Activated T-cell treated with anti-CD3 and anti-CD28 coated beads for 1 hour (primary cell): ENCODE measurements at places on chromosomes 7 and 10.

DNA sequence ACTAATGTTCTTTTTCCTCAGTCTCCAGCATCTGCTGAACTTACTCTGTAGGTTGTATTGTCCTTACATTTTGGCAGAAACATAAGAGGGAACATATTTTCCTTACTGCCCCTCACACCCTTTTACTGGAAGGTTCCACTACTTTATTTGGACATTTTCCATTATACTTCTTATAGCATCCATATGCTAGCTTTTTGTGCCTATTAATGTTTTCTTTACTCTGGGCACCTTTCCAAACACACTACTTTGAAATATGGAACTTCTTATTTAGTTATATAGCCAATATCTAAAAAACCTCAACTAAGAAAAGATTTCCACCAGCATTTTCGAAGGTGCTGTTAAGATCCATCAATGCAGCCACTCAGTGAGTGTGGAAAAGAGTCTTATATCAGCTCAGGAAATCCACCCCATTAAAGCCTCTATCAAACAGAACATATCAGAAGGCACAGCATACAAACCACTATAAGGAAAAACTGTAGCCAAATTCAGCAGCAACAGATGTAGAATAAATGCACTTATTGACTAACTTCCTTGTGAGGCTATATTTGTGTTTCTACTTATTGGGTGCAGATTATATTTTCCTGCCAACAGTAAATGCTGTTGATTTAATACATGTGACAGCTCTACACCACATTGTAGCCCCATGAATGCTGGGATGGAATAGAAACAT, 272.5 kb upstream of the SEMA3E start:
- no peak for DNase-seq

DNA sequence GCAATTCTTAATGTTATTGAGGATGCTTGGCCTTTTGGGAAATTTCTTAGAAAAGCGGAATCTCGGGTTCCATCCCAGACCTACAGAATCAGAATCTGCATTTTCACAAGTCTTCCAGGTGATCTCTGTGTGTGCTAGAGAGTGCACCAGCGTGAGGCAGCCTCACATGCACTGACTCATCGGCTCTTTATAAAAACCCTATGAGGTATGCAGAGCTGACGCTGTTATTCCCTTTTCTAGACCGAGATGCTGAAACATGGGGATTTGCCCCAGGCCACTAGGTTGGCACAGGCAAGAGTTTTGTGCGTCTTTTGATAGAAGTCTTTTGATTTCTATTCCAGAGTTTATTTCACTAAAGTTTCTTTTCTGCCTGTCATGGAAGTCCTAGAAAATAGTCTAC, 61.2 kb downstream of the CDCA7L start:
- no peak for DNase-seq

DNA sequence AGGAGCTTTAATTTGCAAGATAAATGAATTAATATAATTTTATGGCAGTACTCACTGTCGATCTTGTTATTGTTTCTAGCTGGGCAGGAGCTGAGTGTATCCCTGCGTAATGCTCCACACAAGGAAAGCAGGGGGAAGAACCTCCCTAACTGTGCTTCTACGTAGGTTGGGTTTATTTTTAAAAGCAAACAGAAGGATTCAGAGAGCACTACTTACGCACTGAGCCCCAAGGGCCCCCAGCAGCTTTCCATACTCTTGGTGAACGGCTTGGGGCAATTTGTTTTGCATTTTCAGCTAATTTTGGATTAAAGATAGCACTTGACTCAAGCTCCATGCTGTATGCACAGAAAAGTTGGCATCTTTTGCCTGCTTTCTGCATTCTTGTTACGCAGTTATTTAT, 9.6 kb downstream of the DUSP5 start:
- DNase-seq: no peak

DNA sequence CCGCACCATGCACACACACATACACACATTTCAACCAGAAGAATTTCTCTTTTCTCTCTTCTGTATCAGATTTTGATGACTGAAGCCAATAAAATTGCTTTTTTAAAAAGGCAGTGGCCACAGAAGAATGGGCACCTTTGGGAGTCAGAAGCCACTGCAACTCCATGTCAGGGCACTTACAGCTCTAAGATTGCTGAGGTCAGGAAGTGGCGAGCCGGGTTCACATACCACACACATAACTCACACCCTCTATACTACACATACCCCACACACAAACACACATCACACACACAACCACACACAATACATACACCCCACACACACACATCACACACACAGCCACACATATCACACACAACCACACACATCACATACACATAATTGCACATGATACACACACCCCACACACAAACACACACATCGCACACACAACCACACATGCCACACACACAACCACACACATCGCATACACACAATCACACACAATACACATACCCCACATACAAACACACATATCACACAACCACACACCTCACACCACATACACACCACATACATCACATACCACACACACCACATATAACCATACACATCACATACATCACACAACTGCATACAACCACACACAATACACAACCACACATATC, 31.2 kb downstream of the GPRIN2 start:
- DNase-seq: no peak

DNA sequence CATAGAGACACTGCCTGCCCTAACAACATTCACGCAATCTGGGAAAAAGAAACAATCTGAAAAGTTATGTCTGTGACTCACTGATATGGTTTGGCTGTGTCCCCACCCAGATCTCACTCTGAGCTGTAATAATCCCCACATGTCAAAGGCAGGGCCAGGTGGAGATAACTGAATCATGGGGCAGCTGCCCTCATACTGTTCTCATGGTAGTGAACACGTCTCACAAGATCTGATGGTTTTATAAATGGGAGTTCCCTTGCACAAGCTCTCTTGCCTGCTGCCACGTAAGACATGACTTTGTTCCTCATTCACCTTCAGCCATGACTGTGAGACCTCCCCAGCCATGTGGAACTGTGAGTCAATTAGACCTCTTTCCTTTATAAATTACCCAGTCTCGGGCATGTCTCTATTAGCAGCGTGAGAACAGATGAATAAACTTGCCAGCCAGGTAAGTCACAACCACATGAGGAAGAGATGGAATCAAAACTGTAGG, 341.5 kb upstream of the AOAH start:
- no peak for DNase-seq

DNA sequence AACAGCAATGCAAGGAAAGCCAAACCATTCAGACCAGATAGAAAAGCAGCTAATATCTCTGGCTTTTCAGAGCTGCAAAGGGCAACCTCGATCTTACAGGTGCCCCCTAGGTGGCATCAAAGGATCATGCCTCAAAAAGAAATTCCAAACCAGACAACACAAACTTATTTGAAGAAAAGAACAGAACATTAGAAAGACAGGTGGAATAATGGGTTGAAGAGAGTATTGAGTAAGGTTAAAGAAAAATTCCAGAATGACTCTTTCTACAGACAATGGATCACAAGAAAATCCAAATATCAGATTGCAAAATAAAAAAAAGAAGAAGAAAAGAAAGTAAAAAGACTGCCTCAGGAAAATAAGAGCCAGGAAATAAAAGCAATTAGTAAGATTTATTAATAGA, 213.7 kb downstream of the ELMO1 start:
- no peak for DNase-seq

GRCh38 chr7:129990403-129991192, 37.8 kb upstream of the UBE2H start:
- no peak for DNase-seq

GRCh38 chr7:93594250-93594649, 19.7 kb upstream of the CALCR start:
- DNase-seq: no peak

- no peak for DNase-seq
These were observed 83.9 kb upstream of the UNC5B start for GRCh38 chr10:71128311-71128980.

GRCh38 chr7:114487174-114487573, 72.6 kb downstream of the FOXP2 start:
- no peak for DNase-seq
